ENCODE measurements at places on chromosomes 5 and 9.

DNA sequence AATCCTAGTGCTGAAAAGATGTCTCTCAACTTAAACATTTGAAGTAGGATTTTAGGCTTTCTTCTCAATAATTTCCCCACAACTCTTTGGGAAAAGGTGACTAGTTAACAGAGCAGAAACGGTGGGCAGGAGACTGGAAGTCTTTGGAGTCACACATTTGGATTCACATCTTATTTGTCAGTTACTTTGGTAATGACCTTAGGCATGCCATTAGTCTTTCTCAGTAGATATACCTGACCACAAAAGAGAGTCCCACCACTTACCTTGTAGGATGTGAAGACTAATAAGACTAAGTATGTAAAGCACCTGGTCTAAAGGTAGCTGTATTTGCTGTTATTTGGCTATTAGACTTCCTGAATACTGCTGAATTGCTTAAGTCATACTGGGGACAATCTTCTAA is 35.4 kb downstream of the DAP start:
- DNase-seq = no peak

DNA sequence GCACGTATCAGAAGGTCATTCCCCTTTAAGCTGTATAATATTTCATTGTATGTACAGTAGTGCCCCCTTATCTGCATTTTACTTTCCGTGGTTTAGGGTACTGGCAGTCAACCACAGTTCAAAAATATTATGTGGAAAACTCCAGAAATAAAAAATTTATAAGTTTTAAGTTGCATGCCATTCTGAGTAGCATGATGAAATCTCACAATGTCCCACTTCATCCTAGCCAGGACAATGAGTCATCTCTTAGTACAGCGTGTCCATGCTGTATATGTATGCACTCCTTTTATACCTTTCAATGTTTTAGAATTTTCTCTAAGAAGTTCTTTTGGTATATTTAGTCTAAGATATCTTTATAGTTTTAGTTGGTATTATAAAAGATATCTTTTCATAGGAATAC is 115.0 kb upstream of the HAND1 start:
- DNase-seq = peak; percentile 12

GRCh38 chr5:66867618-66868322 is 271.6 kb downstream of the MAST4 start:
- DNase-seq = no peak

GRCh38 chr5:121251954-121252353 is 599.7 kb upstream of the FTMT start:
- no peak for DNase-seq

DNA sequence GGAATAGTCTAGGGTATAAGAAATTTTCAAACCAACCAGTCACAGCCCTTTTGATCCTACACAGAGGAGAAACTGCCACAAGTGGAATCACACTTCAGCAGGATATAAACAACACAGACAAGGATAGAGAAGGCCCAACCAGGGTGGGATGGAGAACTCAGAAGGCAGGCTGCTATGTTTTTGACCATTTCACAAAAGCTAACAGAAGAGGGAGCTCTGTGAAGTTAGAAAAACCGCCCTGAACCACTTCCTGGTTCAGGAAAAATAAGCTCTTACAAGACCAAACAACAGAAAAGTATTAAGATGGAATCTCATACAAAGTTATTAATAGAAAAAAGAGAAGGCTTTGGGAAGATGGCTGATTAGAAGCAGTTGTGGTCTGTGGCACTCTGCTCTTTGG is 960 bp upstream of the IFNB1 start:
- DNase-seq = no peak

- no peak for DNase-seq
Observed at GRCh38 chr9:131831380-131832165, 91.7 kb upstream of the RAPGEF1 start.

DNA sequence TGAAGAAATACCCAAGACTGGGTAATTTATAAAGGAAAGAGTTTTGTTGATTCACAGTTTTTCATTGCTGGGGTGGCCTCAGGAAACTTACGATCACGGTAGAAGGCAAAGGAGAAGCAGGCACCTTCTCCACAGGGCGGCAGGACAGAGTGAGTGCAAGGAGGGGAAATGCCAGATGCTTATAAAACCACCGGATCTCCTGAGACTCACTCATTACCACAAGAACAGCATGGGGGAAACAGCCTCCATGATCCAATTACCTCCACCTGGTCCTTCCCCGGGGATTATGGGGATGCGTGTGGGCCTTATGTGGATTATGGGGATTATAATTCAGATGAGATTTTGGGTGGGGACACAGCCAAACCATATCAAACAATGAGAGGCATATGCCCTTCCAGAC is 18.5 kb upstream of the RORB start:
- DNase-seq = no peak

- DNase-seq = no peak
Observed at GRCh38 chr5:88813805-88814575, 69.0 kb downstream of the MEF2C start.

DNA sequence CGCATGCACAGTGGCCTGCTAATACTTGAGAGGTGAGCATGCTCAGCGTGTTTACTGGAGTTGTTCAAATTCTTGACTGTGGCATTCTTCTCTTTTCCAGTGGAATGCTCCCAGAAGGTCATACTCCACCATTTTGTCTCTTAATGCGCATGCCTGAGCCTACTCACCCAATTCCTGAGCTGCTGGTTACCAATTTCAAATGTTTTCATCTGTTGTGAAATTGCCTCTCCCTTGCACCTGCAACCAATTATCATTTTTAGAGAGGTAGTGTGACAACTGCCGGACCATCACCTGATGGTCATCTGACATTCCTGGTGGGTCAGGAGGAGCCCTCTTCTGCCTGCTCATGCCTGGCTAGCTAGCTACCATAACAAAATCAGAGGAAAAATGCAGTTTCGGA is 82.2 kb upstream of the LIFR start:
- DNase-seq = no peak

DNA sequence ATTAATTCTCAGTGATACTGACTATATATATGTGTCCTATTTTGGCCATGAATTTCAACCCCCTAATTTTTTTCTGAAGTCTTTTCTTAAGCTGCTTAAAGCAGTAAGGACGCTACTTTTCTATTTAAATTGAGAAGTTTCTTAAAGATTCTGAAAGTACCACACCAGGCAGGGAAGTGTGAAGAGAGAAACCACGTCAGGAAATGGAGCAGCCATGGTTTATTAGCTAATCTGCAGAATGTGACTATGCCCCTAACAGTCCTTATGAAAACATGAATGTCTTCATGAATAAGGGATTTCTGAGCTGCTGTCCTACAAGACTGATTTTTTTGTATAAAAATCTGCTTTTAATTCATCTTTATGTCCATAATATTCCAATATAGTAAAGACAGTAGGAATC is 1724.3 kb upstream of the C9orf72 start:
- DNase-seq = no peak

- DNase-seq = no peak
Observed at GRCh38 chr9:124420991-124421543, 5.8 kb upstream of the PSMB7 start.
